ENCODE measurements at places on chromosomes 5 and 9.

DNA sequence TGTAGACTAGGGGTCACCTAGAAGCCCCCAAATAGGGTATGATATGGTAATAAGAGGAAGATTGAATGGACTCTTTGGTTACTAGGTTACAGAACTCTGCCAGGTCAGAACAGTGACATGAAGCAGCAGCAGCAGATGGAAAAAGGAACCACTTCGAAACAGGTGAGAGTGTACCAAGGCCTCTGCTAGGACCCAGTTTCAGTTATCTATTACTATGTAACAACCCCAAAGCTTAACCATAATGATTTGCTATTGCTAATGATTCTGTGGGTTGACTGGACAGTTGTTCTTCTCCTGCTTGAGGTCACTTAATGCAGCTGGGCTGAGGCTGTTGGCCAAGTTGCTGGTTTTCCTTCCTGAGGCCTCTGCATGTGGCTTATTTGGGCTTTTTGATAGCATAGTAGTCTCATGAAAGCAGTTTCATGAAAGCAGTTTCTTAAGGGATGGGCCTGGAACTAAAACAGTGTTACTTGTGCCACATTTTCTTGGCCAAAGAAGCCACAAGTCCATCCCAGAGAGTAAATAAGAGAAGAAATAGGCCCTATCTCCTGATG lies 17.6 kb downstream of the C9orf43 start:
- DNase-seq = no peak

GRCh38 chr9:450561-450960 lies 235.9 kb downstream of the DOCK8 start:
- no peak for DNase-seq

GRCh38 chr9:19720377-19720776 lies 68.5 kb downstream of the SLC24A2 start:
- DNase-seq = peak; percentile 0

DNA sequence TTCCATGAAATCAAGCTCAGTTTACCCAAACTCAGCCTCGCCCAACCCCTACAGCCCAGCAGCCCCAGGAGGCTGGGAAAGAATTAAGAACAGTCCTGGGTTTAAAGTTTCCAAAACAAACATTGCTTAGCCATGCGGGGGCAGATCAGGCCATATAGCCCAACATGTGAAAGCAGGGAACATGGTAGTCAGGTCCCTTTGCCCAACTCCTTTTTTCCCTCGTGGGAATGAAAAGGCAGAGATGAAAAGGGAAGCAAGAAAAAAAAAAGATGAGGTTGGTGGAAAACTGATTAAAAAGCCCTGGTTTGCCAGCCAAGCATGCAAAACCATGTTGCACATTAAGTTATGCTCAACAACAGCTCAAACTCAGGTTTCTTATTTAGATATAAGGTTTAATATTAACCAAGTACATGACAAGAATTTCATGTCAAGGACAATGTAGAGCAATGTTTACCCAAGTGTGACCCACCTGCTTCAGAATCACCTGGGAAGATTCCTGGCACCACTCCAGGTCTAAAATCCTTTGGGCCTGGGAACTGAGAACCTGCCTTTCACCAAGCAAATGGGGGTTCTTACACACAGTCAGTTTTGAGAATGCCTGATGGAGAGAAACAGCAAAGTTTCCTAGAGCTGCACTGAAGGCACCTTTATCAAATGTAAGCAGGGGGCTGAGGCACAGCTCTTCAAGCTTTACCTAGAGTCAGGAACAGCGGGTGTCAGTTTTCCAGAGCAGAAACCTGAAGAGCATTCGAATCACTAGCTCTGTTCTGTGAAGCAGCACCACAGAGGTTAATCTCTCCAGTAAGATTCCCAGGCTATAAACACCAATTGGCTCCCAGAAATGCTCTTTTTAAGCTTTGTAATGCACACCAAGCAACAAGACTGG lies 1.7 kb downstream of the FREM1 start:
- no peak for DNase-seq

DNA sequence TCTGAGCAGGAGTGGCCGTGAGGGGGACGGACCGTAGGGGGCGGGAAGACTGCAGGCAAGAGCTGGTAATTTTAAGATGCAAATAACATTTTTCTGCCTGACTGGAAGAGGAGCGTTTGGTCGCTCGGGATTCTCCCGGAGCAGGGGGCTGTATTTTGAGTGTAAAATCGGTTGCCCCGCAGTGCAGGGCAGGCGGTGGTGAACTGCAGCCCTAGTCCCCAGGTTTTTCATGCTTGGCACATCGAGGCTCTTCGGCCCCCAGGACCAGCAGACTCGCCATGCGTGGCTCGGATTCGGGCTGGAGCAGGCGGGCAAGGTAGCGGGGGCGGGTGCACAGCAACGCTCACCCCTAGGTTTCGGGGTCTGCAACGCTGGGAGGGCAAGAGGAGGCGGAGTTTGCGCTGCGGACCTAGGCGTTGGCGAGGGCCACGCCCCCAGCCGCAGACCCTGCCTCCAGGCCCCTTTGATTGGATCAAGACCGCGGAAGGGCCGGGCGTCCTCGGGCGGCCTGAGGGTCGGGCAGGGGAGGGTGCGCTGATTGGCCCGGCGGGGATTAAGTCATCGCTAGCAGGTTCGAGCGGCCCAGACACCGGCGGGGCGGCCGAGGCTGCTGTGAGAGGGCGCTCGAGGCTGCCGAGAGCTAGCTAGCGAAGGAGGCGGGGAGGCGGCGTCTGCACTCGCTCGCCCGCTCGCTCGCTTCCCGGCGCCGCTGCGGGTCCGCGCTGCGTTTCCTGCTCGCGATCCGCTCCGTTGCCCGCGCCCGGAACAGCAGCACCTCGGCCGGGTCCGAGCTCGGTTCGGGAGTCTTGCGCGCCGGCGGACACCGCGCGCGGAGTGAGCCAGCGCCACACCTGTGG lies at the start of gene ARHGAP26:
ARHGAP26 (plus strand) TSS at position 585 of the 857 bp plus-strand sequence. CDS start 385 bp downstream, outside the sequence.
- DNase-seq = peak; percentile 86

GRCh38 chr5:32724526-32724925 lies 13.4 kb downstream of the NPR3 start:
- DNase-seq = no peak

DNA sequence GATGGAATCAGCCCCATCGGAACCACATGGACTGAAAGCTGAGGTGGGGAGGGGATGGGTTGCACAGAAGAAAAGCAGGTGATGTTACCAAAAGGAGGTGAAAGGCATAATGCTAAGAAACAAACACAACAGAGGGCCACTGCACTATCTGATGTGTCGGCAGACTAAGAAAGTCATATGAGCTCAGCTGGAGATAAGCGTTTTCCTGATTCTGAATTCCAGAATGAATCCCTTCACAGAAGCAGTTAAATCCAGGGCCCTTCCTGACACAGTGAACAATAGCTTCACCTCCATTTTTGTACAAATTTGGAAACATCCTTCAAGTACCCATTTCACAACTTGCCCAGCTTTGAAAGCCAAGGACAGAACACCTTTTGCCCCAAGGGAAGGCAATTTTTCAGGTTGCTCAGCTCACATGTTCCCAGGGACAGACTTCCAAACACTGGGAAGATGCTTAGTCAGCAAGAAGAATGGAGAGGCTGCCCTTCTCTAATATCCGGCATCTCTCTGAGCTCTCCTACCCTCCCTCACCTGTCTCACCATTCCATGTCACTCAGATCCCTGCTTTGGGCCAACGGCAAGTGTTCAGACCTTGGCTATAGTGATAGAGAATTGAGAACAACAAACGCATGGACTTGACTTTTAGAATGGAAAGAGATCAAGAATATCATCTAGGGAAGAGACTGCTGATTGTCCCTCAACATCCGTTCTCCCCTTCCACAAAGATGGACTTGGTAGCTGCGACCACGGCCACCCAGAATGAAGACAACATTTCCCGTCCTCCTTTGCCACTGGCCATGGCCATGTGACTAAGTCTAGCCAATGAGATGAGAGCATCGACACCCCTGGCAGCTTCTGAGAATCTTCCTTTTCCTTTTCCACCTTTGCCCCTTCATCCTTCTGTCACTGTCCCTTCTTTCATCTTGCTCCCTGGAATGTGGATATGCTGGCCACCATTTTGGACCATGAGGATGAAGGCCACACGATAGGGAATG lies 68.6 kb upstream of the IL17B start:
- DNase-seq = no peak

- DNase-seq = no peak
Measured at GRCh38 chr5:122076050-122076461, 2.0 kb downstream of the LOX start.

DNA sequence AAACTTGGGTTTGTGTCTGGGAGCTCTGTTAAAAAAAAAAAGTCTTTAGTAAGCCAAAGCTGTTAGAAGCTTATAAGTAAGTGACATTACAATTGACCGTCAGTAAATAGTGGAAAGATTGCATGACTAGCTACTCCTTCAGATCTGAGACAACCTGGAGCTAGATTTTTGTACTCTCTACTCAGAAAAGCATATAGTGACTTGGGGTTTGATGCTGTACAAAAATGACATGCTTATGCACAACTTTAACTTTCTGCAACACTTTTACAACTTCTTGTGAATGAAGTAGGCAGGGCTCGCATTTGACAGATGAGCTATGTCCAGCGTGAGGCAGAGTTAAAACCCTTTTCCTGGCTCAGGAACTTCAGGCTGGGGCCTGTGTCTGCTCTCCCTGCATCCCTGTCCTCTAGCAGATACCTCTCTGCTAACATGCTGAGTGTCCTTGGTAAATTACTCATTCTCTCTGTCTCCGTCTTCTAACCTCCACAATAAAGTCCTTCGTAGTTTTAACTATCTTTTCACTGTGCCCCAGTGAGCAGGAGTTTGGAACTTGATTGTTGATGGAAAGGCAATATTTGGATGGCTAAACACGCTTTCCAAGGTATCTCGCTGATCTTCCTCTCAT lies 471 bp upstream of the GHR start:
- no peak for DNase-seq

- DNase-seq = no peak
Measured at GRCh38 chr5:166062719-166063118, 2228.7 kb upstream of the WWC1 start.

GRCh38 chr9:87179553-87180340 lies 232.4 kb upstream of the GAS1 start:
- DNase-seq = peak; percentile 60

GRCh38 chr9:132894346-132894745 lies 15.6 kb downstream of the SPACA9 start:
- DNase-seq = no peak

- DNase-seq = no peak
Measured at GRCh38 chr5:79871364-79872120, 119.5 kb downstream of the MTX3 start.

GRCh38 chr9:89405826-89406225 lies 87.5 kb downstream of the SECISBP2 start:
- DNase-seq = no peak

DNA sequence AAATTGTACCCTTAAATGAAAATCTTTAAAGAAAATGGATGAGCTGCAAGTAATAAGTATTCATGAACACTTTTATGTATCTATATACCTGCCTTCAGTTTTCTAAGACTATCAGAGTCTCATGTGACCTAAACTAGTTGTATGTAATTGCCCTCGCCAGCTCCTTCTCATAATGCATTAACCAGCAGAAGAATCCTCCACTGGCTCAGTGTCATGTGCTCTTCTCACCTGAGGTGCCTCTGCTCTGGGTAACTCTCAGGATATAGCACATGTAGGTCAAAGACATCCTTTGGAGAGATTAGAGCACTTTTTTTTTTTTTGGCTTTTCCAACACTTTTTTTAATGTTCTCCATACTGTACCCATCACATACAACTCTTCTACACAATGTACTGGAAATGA lies 183.7 kb upstream of the GNA14 start:
- no peak for DNase-seq

- no peak for DNase-seq
Measured at GRCh38 chr5:28499766-28500290, 1461.4 kb upstream of the CDH9 start.

- DNase-seq = no peak
Measured at GRCh38 chr5:158898185-158899177, 201.2 kb downstream of the EBF1 start.

DNA sequence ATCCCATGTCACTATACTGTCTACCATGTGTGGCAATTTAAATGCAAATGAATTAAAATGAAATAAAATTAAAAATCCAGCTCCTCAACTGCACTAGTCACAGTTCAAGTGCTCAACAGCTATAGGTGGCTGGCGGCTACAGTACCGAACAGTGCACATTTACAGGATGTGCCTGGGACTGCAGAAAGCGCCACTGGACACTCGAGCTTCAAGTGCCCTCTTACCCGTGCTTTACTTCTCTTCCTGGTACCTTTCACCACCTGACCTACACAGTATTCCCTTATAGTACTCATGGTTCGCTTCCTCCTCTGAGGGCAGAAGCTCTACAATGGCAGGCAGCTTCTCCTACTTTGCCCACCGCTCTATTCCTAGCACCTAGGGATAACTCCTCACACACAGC lies 166.6 kb downstream of the FANCC start:
- DNase-seq = no peak

- no peak for DNase-seq
Measured at GRCh38 chr5:69160651-69161050, 6.3 kb upstream of the CCNB1 start.

GRCh38 chr9:117545846-117546245 lies 131.0 kb upstream of the ASTN2 start:
- DNase-seq = no peak
